Activated CD4-positive, alpha-beta T cell treated with anti-CD3 and anti-CD28 coated beads for 24 hours (primary cell): ENCODE measurements at places on chromosomes 6 and 20.

- DNase-seq, result no peak
Measured at GRCh38 chr6:31351401-31352309, 5.3 kb downstream of the HLA-B start.

- no peak for DNase-seq
Measured at GRCh38 chr6:22025468-22026163, 271.2 kb downstream of the PRL start.

GRCh38 chr6:133645966-133646740 lies 242.8 kb upstream of the TCF21 start:
- no peak for DNase-seq

DNA sequence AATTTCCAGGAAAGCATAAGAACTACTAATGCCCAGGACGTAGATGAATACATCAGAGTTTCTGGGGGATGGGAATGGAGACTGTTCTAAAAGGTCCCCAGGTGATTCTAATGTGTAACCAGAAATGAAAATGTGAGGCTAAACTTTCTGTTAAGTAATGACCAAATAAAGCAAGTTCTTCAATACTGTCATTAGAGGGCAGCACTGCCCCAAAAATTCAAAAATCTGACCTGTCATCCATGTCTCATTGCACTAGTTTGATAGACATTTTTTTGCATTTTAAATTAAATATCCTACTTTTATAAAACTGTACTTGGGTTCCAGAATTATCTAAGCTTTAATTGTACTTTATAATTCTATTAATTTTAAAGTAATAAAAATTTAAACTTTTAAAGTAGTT lies 94.9 kb downstream of the RFX6 start:
- no peak for DNase-seq

DNA sequence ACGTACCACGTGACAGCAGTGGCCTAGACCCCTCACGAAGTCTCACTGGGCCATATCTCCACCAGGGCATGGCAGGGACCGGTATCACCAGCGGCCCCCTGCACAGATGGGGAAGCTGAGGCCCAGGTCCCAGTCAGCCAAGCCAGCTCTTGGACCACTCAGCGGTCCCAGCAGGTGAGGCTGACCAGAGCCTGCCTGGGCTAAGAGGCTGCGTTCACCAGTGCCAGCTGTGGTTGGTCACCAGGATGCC lies 2.6 kb upstream of the MRGBP start:
- no peak for DNase-seq

- DNase-seq, result no peak
Measured at GRCh38 chr20:11366660-11367059, 551.0 kb upstream of the BTBD3 start.

GRCh38 chr20:22495172-22495571 lies 89.2 kb downstream of the FOXA2 start:
- DNase-seq, result no peak

- DNase-seq, result no peak
Measured at GRCh38 chr20:50546729-50547314, 36.6 kb downstream of the PTPN1 start.

GRCh38 chr6:138592749-138593123 lies 93.4 kb upstream of the NHSL1 start:
- no peak for DNase-seq

DNA sequence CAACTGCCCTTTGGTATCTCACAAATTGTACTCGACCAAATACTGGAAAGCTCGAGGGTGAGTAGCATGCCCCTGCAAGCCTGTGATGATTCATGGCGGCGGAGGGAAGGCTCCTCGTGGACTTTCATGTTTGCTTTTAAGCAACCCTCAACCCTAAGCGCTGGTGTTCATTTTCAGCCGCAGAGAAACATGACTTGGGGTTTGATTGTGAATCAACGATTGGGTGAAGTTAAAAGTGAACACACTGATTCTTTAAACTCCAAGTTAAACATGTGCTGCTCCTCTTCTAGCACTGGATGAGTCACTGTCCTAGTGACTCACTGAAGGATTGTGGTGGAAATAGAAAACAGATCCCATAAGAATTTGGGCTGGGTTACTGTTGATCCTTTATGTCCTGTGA lies 8.3 kb downstream of the CD109 start:
- no peak for DNase-seq

DNA sequence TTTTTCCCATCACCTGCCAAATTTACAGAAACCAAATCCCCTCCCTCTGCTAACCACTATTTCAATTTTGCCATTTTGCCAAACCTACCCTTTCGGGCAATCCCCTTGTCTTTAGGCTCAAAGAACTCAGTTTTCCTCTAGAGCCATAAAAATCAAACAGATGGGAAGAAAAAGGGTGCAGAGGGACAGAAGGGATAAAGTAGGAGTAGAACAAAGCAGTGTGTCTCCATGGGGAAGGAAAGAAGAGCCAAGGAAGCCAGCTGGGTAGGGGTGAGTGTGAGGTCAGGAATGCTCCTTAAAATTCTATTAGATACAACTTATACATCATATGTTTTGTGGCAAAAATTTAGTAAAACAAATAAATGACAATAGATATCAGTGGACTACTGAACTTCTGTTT lies 316.5 kb downstream of the BTBD9 start:
- DNase-seq, result no peak

- no peak for DNase-seq
Measured at GRCh38 chr6:121806116-121806515, 370.7 kb downstream of the GJA1 start.

GRCh38 chr20:47574616-47575364 lies 73.1 kb downstream of the NCOA3 start:
- no peak for DNase-seq
